GM12878 (cell line): ENCODE measurements at places on chromosomes 16 and 17.

DNA sequence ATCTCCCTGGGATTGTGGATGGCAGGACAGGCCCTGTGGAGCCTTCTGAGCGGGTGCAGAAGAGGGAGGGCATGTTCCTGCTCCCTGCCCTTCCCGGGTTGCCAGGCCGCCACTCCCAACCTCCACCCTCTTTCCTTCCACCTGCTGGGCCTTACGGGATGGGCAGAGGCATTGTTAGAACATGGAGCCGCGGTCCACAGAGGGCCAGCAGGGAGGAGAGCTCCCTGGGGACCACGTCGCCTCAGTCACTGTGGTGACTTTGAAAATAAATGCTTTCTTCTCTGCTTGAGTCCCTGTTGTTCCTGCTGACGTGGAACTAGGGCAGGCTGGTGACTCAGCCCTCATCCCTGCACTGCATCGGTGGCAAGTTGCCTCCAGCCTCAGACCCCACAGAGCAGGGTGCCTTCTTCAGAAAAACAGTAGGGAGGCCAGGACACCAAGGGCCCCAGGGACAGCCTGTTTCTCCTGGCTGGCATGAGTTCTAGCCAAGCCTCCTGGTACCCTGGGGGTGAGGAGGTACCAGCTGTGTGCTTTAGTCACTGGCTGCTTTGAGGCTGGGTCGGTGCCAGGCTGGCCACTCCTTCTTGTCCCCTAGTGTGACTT, 224.9 kb downstream of the SEC14L1 start:
- no peak for DNase-seq

DNA sequence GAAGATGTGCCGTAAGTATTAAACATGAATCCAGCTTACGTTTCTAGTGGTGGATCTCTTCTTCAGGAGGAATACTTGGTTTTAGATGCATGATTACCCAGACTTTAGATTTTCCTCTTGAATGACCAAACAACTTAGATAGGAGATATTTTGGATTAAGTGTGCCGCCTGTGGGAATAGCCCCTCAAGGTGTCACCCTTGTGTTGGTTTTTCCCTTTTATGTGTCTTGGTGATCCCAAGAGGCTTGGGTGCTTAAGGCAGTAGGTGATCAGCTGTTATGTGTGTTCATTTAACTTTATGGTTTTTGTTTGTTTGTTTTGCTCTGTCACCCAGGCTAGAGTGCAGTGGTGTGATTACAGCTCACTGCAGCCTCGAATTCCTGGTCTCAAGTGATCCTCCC, 115.1 kb downstream of the PPM1E start:
- no peak for DNase-seq

DNA sequence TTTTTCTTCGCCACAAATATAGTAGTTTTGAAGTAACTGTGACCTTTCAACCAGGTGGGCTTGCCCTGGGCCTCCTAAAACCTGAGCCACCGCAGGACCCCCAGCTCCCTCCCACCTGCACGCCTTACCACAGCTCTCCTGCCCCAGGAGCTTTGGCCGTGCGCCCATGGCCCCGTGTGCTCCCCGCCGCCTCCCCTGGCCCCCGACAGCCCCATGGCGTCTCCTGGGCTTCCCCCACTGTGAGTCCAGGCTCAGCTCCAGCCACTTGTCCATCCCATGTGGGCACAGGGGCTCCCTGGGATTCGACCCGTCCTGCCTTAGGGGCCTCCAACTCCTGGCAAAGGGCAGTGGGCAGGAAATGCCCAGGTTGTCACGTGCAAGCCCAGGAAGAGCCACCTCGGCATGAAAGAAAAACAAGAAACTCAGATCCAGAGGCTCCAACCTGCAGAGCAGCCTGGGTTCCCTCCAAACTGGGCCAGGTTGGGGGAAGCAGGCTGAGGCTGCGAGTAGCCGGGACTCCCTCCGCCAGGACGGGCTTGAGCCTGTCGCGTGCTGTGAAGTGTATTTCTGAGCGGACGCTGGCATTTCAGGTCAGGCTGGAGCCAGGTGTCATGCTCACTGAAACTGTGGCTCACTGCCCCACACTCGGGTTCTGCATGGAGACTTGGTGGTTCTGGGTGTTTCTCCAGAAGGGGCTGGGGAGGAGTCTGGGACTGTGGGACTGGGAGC, 5.8 kb downstream of the LGALS3BP start:
- DNase-seq: no peak

DNA sequence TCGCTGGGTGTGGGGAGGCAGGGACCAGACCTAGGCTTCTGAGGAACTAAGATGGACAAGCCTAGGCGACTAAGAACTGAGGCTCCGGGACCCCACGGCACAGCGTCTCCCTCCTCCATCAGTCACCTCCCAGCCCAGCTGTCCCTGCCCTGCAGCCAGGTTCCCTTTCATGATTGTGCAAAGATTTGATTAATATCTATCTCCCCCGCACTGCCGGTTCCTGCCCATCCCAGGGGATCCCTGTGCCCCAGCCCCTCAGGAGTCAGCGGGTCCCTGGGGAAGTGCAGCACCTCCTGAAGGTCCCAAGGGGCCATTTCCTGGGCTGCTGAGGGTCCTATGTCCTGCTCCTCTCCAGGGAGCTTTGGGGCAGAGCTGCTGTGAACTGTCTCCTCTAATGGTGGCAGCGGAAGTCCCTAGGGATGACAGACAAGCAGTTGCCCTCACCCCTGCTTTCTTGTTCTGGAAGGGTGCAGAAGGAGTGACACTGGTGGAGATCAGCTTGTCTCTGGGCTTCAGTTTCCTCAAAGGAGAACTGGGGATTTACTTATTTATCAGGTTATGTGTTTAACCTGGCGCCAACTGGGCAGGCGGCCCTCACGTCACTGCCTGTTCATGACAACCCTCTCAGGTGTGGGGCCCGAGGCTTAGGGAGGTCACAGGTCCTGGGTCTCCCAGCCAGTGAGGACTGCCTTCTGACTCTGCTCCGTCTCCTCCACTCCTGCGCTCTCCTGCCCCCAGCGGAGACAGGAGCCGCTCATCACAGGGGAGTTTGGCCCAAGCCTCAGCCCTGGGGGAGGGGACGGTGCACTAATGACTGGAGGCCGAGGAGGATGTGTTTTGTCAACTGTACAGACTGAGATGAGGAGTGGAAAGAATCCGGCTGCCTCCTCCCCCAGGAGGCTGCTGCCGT, 1.9 kb upstream of the C16orf74 start:
- no peak for DNase-seq

DNA sequence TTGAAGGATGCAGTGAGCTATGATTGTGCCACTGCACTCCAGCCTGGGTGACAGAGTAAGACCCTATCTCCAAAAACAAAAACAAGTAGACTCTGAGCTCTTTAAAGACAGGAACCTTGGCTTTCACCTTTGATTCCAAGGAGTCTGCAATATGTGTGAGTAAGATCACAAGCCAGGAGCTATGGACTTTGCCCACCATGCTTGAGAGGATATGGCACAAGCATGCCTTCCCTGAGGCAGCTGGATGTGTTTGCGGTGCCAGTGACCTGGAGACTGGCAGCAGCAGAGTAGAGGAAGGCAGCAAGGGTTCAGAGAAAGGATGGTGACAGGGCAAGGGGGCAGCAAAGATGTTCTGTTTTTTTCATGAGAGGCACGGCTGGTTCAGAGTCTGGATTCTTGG, 14.5 kb upstream of the PRKCA start:
- DNase-seq: no peak
